ENCODE measurements at places on chromosomes 13 and 19.

- no peak overlapping the region for H3K4me3 ChIP-seq
- H3K4me1 ChIP-seq: peaks cover 20% of the 10 kb centered on the region
- no peak for DNase-seq
These were observed 133.0 kb upstream of the FRY start for GRCh38 chr13:31898378-31899071.

- H3K36me3 ChIP-seq: peaks cover 33% of the 10 kb centered on the region
- DNase-seq: no peak
- no peak overlapping the region for H3K4me3 ChIP-seq
- no peak overlapping the region for H3K27ac ChIP-seq
- H3K27me3 ChIP-seq: no peaks in the 10 kb centered on the region
These were observed 1.9 kb upstream of the GPI start for GRCh38 chr19:34363094-34363493.

DNA sequence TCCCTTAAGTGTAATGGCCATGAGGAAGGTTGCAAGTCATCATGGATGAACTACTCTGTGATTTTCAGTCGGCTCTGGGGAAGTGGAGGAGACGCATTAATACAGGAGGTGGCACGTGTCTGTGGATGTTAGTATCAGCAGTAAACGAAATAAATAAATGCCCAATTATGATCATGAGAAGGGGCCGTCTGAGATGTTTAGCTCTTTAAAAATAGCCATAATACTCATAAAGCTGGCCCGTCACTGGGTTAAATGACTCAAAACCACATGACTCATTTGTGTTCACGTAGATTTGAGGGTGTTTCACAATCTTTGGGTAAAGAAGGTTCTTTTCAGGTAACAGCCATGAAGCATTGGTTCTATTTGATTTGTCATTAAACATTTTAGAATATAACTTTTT, 620.6 kb downstream of the GPC6 start:
- no peak overlapping the region for H3K4me3 ChIP-seq
- no peak overlapping the region for H3K27ac ChIP-seq
- H3K27me3 ChIP-seq: no peaks in the 10 kb centered on the region

DNA sequence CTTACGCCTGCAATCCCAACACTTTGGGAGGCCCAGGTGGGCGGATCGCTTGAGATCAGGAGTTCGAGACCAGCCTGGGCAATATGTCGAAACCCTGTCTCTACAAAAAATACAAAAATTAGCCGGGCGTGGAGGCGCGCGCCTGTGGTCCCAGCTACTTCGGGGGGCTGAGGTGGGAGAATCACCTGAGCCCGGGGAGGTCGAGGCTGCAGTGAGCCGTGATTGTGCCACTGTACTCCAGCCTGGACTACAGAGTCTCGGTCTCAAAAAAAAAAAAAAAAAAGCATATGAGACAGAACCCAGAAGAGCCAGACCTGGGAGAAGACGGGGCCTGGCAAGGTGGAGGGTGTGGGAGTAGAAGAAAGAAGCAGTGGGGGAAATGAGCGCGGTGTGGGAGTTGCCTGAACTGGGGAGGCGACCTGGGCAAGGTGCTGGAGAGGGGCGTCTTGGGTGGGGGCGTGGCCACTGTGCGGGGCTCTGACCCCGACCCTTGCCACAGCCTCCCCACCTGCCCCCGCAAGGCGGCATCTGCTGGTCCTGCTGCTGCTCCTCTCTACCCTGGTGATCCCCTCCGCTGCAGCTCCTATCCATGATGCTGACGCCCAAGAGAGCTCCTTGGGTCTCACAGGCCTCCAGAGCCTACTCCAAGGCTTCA, 533 bp downstream of the DKKL1 start:
- no peaks in the 10 kb centered on the region for H3K36me3 ChIP-seq
- no peak overlapping the region for H3K27ac ChIP-seq
- H3K4me1 ChIP-seq: peaks cover 5% of the 10 kb centered on the region
- no peak for DNase-seq

GRCh38 chr13:103099722-103100293, 33.6 kb upstream of the SLC10A2 start:
- H3K27me3 ChIP-seq: no peaks in the 10 kb centered on the region
- H3K4me1 ChIP-seq: no peaks in the 10 kb centered on the region
- no peak overlapping the region for H3K4me3 ChIP-seq
- H3K36me3 ChIP-seq: no peaks in the 10 kb centered on the region
- DNase-seq: no peak

DNA sequence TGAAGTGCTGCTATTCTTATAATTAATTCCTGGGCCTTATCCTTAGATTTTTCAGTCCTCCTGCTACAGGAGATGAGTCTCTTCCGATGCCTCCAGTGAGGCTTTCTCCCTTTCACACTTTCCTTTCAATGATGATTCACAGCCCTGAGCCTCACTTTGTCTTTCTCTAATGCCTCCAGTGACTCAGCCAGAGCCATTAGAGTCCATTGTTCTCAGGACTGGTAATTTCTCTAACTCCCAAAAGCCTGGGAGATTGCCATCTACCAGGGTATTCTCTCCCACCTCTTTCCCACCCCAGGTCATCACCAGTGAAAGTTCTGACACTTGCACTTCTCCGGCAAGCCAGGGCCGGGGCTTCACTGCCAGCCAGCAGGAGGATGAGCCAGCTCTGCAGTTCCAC, 49.6 kb upstream of the ARGLU1 start:
- H3K36me3 ChIP-seq: no peaks in the 10 kb centered on the region
- peaks cover 11% of the 10 kb centered on the region for H3K27me3 ChIP-seq
- H3K4me1 ChIP-seq: no peaks in the 10 kb centered on the region

DNA sequence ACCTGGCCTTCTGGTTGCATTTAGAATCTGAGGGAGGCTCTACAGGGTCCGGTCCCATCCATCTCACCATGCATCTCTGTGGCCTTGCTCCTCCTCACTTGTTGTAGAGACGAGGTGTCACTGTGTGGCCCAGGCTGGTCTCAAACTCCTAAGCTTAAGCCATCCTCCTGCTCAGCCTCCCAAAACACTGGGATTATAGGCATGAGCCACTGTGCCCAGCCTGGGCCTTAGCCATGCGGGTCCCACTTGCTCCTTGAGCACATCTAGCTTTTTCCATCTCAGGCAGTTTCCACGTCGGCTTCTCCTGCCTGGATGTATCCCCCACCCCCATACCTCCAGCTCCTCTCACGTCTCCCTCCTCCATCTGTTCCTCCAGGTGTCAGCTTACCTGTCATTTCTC, 9.8 kb downstream of the ELSPBP1 start:
- no peak overlapping the region for H3K27ac ChIP-seq
- no peak overlapping the region for H3K4me3 ChIP-seq
- no peaks in the 10 kb centered on the region for H3K27me3 ChIP-seq
- H3K36me3 ChIP-seq: no peaks in the 10 kb centered on the region
- H3K4me1 ChIP-seq: no peaks in the 10 kb centered on the region

GRCh38 chr13:26653310-26653709, 95.8 kb downstream of the WASF3 start:
- H3K27me3 ChIP-seq: peaks cover 8% of the 10 kb centered on the region
- no peak overlapping the region for H3K27ac ChIP-seq
- no peak for DNase-seq
- no peaks in the 10 kb centered on the region for H3K36me3 ChIP-seq

GRCh38 chr19:1171755-1172352, 2.2 kb downstream of the SBNO2 start:
- peaks cover 29% of the 10 kb centered on the region for H3K4me1 ChIP-seq
- peak overlapping the region; percentile 87 for H3K4me3 ChIP-seq
- H3K27me3 ChIP-seq: no peaks in the 10 kb centered on the region

GRCh38 chr13:44211704-44212346, 161.8 kb upstream of the SERP2 start:
- peaks cover 16% of the 10 kb centered on the region for H3K27me3 ChIP-seq
- no peaks in the 10 kb centered on the region for H3K36me3 ChIP-seq
- no peak overlapping the region for H3K4me3 ChIP-seq
- no peaks in the 10 kb centered on the region for H3K4me1 ChIP-seq
